ENCODE measurements at places on chromosomes 16 and 17.

- no peak for DNase-seq
These were observed 127.9 kb downstream of the NPIPB5 start for GRCh38 chr16:22638393-22639206.

GRCh38 chr16:68117884-68118283 is 32.7 kb downstream of the NFATC3 start:
- DNase-seq, result no peak

GRCh38 chr17:6079155-6079888 is 9.1 kb downstream of the WSCD1 start:
- DNase-seq, result no peak

DNA sequence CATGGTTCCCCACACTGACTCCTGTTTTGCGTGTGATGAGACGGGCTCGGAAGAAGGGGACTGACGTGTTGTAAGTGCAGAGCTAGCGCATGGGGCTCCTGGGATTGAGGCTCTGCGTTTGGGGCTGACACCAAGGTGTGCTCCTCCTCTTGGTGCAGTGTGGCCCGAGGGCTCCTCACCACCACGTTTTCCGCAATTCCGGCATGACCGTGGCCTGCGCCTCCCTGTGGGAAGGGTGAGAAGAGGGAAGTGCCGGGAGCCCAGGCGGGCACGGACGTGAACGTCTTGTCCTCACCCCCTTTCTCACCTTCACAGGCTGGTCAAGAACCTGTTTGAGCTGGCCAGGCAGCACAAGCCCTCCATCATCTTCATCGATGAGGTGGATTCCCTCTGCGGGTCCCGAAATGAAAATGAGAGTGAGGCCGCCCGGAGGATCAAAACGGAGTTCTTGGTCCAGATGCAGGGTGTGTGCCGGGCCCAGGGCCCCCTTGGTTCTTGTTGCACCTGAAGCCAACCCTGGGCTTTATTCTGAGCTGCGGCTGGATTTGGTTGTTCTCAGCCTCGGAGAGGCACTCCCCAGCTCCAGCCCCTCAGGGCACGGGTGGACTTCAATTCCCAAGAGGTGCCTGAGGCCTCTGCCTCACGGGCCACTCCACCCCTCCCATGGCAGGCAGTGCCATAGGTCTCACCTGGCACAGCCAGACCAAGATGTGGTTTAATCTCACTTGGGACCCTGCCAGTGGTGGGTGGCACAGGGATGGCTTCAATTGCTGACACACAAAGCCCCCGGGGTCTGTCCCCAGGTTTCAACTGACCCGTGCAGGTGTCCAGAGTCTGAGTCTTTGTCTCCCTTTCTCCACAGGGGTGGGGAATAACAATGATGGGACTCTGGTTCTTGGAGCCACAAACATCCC is 8.9 kb downstream of the VPS4A start:
- DNase-seq, result no peak

- DNase-seq, result no peak
These were observed 517.3 kb upstream of the ZFHX3 start for GRCh38 chr16:73565263-73565662.

DNA sequence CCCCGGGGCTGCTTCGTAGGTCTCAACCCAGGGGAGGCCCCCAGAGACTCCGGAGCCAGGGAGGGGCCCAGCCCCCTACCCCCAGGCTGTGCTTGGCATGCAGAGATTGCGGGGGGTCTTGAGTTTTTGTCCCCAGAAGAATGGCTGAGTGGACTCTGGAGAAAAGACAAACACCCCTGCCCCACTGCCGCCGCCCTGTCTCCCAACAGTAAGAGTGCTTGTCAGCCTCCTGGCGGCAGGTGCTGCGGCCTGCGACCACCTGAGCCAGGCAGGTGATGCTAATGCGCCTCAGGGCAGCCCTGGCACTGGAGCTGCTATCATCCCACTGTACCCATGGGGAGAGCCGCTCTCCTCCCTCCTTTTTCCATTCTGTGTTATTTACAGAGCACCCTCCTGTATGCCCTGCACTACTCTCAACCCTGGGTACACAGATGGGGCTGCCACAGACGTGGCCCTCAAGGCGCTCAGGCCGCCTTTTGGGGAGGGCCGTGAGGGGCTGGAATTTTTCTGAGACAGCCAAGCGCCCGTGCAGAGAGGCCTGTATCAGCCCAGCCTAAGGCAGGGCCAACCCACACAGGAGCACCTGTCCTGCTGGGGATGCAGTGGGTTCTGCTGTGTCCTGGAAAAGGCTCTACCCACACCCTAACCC is 2.6 kb upstream of the IL17C start:
- no peak for DNase-seq

DNA sequence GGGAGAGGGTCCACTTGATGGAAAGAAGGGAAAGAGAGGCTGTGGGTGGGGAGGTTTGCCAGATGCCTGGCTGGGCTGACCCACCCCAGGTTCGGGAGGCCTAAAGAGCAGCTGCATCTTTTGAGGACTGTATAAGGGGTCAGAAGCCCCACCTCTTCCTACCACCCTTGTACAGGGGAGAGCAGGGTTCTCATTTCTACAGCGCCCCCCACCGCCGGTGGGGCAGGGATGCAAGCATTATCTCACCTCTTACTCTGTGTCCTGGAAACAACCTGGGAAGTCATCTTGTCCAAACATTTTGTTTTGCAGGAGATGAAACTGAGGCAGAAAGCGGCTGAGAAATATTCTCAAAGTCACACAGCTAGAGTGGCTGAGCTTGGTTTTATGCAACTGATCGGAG is 22.5 kb upstream of the CCDC182 start:
- DNase-seq, result no peak

DNA sequence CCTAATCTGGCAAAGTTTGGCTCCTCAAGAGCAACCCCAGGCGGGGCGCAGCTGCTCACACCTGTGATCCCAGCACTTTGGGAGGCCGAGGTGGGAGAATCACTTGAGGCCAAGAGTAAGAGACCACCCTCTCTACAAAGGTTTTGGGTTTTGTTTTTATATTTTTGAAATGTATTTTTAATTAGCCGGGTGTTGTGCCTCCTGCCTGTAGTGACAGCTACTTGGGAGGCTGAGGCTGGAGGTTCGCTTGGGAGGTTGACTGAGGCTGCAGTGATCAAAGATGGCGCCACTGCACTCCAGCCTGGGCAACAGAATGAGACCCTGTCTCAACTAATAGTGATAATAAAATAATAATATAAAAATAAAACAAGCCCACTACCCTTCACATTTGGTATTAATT is 756 bp upstream of the USP7 start:
- DNase-seq, result no peak

DNA sequence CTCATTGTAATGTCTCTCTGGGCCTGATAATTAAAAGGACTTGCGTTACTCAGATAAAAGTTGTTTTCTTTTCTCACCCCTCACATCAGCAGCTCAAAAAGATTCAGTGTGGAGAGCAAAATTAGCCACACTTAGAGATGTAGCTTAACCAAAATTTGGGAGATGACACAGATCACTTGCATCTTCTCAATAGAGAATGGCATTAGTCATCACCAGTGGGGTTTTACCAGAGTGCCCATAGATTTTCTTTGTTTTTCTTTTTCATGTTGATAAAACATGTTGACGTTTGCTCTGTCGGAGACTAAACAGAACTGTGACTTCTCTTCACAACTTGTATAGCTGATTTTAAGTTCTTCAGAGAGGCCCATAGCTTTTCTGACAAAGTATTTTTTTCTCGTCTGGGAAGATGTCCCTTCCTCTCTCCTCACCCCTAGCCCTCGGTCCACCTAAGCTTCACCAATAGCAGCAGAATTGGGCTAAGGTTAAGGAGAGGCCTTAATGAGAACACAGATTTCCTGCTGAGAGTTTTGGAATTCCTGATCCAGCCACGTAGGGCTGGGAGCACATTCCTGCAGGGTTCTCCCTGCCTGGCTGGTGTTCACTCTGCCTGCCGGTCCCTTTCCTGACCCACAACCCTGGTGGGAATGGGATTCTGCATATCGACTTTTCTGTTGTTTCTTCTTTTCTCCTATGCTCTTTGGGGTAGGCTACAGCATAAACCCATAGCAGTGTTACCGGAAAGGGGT is 92.6 kb downstream of the CACNG3 start:
- no peak for DNase-seq

DNA sequence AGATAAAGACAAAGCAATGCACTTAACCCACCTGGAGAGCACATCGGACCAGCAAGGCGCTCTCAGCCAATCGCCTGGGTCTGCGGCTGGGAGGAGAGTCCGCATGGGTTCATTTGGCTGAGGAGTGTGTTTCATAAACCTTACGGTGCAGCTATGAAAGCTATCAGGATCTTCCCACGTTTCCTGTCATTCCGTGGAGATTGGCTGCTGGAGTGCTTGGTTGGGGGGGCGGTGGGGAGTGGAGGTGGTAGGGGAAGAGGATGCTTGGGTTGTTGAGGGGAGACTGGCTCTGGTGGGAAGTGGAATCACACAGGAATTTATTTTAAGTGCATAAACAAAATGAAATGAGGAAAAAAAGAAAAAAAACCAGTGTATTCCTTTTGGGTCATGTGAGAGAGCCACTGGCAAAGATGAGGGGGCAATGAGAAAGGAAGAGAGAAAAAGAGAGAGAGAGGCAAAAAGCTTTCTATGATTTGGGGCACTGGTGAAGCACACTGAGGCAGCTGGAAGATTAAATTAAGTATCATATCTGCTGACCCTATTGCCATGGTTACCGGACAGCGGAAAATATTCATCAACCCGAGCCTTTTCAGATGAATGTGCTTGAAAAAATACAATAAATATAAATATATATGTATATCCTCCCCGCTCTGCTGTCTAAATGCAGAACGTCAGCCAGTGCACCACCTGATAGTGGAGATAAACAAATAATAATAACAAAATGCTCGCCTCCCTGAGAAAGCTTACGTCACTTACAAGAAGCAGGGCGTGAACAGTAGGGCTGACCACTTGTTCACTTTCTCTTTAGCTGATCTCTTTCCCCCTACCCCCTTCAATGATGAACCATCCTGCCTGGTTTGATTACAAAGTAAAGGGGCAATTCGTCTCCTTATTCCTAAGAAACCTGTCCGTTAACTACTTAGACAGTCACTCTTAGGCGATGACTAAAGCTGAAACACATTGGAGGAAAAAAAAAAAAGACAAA is 457.0 kb upstream of the ZFHX3 start:
- no peak for DNase-seq

DNA sequence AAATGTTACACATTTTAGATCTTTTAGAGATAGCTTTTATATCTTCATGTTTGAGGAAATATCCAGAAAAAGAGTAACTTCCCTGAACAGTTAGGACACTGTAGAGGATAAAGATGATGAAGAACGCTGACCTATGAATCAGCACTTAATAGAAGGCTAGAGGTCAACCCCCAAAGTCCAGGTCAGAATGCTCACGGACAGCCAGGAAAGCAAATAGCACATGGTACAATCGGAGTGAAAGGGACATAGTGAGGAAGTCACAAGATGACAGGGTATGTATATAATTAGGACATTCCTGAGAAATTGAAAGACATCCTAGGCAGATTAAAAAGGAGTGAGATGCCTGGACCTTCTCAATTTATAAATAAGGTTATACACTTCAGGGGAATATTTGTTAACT is 55.1 kb upstream of the CNTNAP4 start:
- no peak for DNase-seq

DNA sequence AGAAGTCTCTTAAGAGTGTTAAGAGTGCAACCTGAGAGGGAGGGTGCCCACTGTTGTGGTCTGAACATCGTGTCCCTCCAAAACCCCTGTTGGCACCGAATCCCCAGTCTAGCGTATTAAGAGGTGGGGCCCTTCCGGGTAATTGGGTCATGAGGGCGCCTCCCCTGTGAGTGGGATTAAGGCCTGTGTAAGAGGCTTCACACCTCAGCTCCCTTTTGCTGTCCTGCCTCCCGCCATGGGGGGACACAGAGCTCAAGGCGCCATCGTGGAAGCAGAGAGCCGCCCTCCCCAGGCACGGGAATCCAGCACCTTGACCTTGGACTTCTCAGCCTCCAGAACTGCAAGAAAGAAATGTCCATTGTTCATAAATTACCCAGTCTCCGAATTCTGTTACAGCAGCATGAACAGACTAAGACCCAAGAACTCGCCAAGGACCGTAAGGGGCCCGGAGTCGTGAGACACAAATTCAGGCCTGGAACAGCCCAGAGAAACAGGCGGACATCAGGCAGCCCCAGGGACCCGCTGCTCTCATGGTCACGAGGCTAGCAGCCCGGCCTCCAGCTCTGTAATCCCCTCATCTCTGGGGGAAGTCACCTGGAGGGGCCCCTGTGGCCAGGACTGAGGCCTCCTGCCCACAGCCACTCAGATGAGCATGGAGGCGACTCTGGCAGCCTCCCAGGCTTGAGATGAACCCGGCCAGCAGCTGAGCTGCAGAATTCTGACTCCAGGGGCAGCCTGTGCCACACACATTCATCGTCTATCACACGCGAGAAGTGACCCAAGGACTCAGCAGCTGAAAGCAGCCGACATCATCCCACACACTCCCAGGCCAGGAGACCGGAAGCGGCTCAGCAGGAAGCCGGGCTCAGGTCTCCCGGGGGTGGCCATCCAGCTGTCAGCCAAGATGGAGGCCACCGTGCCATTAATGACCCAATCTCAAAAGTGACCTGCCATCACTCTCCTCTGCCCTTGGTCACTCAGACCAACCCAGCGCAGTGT is 12.8 kb upstream of the CHMP6 start:
- no peak for DNase-seq

Data from activated naive CD4-positive, alpha-beta T cell treated with Interleukin-2 at 50 U/mL for 16 hours (primary cell).